Lung (tissue), 17 donors: ENCODE measurements at places on chromosomes 5 and 9. TPM values are rescaled to one million over a fixed set of nuclear protein-coding genes. Genes with fewer than 3 reads are reported as not detected.

Gene CNTLN
- total RNA-seq: 5.4 TPM

Gene SLC6A18
- total RNA-seq: not detected

Gene SOX30
- not detected for total RNA-seq

Gene NPR3
- 86.9 TPM for total RNA-seq

Gene SLC25A2
- total RNA-seq: 0.83 TPM

Gene DBH
- 0.48 TPM for total RNA-seq

Gene SV2C
- total RNA-seq: 0.37 TPM

Gene IGFBPL1
- total RNA-seq: 2.4 TPM

Gene ZFP62
- 31.2 TPM for total RNA-seq

Gene FBXL17
- 21.4 TPM for total RNA-seq

Gene STKLD1
- total RNA-seq: 1.4 TPM

Gene PCDHA1
- not detected for total RNA-seq
